ENCODE measurements at places on chromosomes 13 and 19.

GRCh38 chr19:46901701-46902401 is 41.1 kb downstream of the ARHGAP35 start:
- peak; percentile 41 for DNase-seq

DNA sequence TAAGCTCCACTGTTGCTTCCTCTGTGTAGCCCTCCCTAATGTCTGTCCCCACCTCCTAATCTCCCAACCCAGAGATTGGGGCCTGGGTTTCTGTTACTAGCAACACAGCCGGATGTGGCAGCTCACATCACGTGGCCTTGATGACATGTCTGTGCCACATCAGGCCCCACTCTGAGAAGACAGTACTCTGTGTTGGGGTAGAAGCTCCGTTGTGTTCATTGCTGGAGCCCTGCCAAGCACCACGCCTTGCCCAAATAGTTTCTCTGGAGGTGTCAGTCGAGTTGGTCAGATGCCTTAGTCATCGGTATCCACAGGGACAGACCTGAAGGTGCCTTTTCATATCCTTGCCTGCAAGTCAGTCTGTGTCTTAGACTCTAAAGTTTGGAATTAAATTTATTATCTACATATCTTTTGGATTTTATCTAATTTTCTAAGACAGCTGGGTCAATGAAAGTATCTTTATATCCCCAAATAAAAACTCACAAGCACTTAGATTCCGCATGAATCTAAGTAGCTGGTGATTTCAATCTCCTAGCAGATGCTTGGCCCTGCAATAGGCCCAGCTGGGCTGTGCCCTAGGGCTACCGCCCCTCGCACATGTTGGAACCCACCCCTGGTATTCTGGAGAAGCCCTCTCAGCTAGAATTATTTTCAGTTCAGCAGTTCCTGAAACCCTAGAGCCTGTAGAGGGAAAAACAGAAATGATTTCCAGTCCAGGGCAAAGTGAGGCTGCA is 204.0 kb upstream of the TSHZ3 start:
- DNase-seq, result peak; percentile 38

DNA sequence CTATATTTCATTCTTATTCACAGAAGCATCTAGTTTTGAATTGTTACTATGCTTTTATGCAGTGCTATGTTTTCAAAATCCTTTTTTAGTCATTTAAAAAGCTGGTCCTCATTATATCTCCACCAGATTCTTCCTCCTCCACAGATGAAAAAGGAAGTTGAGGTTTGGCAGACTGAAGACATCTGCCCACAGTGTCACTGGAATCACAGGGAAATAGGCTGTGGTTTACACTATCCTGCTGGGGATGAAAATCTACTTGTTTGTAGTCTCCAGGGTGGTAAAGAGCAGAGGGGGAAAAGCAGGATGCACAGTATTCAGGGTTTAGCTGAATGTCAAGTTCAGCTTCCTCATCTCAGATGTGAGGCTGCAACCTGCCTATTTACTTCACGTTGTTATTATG is 351.2 kb downstream of the DNAJC15 start:
- DNase-seq, result peak; percentile 19

DNA sequence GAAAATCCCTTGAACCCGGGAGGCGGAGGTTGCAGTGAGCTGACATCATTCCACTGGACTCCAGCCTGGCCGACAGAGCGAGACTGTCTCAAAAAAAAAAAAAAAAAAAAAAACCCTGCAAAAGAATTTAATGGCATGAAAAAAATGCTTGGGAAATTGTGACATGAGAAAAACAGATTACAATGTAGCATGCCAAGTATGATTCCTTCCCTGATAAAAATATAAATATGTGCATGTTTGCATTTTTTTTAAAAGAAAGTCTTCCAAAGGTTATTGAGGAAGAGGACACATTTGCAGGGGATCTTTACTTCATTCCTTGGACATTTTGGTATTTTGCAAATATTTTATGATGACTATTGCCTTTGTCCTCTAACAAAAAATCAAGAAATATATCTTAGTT is 14.5 kb upstream of the ZBTB32 start:
- DNase-seq, result no peak
